ENCODE measurements at places on chromosomes 2 and 18.
A peak's percentile ranks its signal among the peaks of the same experiment; 100 is the strongest.

DNA sequence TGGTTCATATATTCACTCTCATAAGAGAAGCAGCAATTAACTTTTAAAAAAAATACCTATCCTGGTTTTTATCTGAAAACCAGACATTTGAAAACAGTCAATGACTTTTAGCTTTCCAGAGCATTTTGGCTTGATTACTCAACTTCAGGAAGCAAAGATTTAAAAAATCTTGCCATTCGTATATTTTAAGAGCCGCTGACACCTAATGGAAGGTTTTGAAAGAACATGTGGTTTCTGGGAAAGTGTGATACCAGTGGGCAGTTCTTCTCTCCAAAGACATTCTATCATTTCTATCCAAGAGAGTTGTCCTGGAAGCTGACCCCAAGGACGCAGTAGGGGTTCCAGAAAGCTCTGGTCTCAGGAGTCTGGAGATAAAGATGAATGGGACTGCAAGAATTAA is 234.7 kb downstream of the TTC32 start:
- DNase-seq: no peak

DNA sequence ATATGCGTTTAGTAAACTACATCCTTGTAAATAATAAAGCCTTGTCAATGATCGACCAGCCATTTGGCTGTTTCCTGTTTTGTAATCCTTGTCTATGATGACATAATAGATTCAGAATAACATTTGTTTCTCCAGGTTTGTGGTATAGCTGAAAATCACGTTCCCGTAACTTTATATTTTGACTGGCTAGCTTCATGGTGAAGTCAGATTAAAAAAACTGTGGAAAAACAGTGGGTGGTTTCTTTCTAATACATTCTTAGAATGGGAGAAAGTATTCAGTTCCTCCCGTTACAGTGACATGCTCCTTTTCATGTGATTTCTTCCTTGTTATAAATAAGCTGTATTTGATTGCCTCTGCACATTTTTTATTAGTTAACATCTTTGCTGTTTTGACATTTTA is 366.9 kb downstream of the NYAP2 start:
- peak; percentile 21 for DNase-seq

DNA sequence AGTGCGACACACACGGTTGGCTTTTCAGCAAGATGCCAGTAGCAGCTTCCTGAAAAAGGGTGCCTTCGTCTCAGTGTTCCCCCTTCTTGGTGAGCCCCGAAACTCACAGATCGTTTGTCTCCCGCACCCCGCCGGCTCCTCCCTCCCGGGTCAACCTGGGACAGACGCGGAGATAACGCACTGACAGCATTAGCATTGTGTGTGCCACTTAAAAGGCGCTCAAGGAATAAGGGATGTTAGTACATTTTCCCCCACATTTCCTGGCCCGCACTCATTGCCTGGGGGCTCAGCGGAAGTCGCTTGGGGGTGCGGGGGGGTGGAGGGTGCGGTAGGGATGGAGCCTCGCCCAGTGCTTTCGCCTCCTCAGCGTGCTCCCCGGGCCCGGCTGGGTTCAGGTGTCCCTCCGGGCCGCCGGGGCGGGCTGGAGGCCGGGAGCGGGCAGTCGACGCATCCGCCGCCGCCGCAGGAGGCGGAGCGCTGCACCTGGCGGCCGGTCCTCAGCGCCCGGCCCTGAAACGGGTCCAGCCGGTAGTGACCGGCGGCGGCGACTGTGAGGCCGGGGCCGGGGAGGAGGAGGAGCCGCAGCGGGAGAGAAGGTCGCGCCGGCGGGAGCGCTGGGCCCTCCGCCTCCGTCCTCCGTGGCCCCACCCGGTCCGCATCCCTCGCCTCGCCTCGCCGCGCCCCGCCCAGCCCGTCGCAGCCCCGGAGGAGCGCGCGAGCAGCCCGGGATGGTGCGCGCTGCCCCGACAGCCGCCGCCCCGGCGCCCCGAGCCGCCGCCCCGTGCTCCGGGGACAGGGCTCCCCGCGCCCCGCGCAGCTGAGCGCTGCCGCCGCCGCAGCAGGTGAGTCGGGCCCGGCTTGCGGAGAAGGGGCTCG is at the start of gene MFSD6:
TSS of gene MFSD6 (plus strand) at position 694 of the 876 bp plus-strand sequence. CDS start 27,675 bp downstream, outside the sequence.
- no peak for DNase-seq

DNA sequence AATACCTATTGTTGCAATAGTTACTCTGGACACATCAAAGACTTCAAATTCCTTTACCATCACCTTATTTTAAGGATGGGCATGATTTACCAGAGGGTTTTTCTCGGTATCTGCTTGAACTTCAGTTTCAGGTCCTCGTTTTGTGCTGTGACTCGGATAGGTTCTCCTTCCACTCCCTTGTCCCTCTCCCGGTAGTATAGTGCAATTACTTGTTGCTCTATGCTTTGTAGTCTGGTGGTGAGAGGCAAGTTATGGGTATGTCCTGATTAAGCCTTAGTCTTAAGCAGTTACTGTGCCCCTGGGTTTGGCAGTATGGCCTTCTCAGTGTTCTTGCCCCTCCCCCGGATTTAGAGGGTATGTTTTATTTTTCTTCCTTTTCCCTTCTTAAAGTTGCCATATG is 96.6 kb downstream of the RHBDD1 start:
- no peak for DNase-seq

DNA sequence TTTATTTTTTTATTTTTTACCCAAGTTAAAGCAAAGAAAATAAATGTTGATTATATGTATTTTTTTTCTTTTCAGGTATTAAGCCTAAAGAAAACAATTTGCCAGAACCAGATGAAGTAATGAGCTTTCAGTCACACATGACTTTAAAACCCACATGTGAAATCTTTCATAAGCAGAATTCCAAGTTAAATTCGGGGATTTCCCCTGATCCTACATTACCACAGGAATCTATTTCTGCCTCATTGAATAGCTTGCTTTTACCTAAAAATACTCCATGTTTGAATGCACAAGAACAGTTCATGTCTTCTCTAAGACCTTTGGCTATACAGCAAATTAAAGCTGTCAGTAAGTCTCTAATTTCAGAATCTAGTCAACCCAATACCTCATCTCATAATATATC is 26.6 kb downstream of the GEN1 start:
- no peak for DNase-seq

DNA sequence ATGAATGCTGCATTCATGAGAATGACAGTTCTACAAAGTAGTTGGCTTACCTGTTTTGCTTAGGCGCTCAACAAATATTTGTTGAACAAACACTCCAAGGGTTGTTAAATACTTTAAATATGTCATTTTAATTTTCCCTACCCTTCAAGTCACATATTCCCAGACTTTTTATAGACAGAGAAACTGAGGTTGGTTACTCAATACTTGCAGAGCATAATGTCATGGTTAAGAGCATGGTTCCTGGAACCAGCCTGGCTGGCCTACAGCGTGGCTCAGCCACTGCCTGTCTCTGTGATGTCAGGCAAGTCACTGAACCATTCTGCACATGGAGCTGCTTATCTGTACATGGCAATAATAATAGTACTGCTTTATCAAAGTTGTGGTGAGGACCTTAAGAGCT is 120.0 kb upstream of the STK17B start:
- no peak for DNase-seq

DNA sequence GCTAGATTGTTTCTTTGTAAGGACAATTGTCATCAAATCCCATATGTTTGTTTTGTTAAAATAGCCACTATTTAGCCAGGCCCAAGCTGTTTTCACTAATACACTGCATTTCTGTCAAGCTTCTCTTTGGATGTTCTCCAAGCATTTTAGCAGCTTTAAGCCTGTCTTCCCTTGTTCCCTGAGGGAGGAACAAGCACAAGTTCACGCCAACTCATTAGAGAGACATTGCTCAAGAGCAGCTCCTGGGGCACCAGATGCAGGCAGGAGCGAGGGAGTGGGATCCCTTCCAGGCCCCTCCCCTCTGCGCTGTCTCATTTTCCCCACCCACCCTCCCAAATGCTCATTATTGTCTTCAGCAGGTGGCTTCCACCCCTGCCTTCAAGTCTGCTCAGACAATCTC is 32.6 kb upstream of the PPP3R1 start:
- DNase-seq: peak; percentile 67

- DNase-seq: peak; percentile 6
These were observed 314.8 kb downstream of the MBD2 start for GRCh38 chr18:53909668-53910067.

GRCh38 chr2:239264492-239264837 is 136.4 kb downstream of the HDAC4 start:
- DNase-seq: no peak

GRCh38 chr2:238030422-238031155 is 30.2 kb upstream of the SCLY start:
- DNase-seq: no peak

- peak; percentile 69 for DNase-seq
These were observed 48.0 kb downstream of the COA5 start for GRCh38 chr2:98560256-98560771.

DNA sequence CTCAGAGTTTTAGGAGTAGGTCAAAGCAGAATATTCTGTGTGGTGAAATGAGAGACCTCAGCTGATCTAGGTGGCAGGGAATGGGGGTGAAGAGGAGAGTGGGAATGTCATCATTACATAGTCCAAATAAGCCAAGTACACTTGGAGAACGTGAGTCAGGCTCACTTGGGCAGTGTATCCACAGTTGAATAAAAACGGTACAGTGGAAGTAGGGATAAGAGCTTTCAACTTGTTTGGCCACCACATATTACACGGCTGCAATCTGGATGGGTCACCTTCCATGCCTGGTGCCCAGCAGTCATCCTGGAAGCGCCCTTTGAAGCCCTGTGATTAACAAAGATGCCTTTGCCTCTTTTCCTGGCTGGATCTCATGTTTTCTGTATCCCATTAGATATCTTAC is 28.6 kb downstream of the MIB1 start:
- peak; percentile 3 for DNase-seq

GRCh38 chr2:65357959-65358294 is 74.5 kb downstream of the SPRED2 start:
- DNase-seq: no peak

DNA sequence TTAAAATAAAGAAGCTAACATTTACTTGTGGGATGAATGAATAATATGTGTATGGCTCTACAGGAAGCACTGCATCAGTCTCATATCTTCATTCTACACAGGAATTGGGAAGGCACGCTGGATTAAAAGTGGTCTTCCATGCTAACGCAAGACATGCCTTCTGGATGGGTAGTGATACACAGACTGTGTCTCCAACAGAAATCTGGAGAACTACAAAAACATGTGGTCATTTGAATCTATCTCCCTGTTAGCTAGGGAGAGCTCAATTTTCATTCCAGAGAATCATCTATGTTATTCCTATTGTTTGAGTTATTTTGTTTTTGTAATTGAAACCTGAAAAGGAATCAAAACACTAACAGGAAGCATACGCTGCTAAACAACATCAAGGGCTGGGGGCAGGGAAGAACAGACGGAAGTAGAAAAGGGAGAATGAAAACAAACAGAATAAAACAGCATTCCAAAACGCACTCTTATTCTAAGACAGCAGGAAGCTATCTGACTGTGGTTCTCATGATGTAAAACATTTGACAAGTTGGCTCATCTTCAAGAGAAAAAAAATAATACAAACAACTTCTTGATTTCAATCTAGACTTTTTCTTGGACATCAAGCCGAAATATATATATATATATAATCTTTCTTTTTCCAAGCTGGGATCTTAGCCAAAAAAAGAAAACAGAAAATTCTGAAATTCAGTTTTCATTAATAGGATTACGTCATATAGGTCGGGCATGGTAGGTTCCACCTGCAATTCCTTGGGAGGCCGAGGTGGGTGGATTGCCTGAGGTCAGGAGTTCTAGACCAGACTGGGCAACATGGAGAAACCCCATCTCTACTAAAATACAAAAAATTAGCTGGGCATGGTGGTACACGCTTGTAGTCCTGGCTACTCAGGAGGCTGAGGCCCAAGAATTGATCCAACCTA is 31.5 kb upstream of the ASNSD1 start:
- DNase-seq: no peak

- no peak for DNase-seq
These were observed 87.2 kb downstream of the UXS1 start for GRCh38 chr2:106106622-106107508.

- DNase-seq: no peak
These were observed 66.6 kb upstream of the PELI1 start for GRCh38 chr2:64210816-64211215.

- DNase-seq: peak; percentile 83
These were observed 107.6 kb upstream of the MAP3K20 start for GRCh38 chr2:172968061-172968469.

- DNase-seq: no peak
These were observed 113.0 kb upstream of the NEDD4L start for GRCh38 chr18:57931038-57931437.

- DNase-seq: no peak
These were observed 267.9 kb downstream of the FBXO15 start for GRCh38 chr18:73879766-73880165.

All from stromal cell of bone marrow (primary cell).